ENCODE measurements at places on chromosomes 5 and 9.
A peak's percentile ranks its signal among the peaks of the same experiment; 100 is the strongest.

DNA sequence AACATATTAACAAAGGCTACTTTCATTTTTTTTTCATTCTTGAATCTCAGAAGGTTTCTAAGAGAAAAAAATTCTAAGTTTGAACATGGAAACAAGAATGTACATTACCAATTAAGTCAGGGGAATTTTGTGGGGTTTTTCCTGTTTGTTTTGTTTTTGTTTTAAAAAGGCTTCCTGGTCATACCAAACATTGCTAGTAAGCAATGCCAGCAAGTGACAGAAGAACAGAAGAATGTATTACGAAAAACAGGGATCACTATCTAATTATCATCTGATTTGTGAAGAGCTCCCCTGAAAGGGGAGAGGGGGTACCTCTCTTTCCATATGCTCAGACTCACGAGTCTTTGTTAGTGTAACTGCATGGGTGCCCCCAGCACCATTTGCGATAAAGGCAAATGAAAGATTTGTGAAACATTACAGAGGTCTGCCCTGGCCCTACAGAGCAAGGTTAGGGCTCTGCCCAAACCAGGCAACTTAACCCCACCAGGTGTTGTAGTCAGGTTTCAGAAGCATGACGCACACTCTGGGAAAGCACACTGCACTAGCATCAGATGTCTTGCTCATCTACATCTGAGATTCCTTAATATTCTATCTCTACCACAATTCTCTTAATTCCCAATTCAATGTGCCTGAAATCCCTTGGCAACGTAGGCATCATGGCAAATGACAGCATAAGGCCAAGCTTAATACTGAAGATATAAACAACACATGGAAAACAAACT, 268.2 kb downstream of the MLLT3 start:
- DNase-seq, result no peak

DNA sequence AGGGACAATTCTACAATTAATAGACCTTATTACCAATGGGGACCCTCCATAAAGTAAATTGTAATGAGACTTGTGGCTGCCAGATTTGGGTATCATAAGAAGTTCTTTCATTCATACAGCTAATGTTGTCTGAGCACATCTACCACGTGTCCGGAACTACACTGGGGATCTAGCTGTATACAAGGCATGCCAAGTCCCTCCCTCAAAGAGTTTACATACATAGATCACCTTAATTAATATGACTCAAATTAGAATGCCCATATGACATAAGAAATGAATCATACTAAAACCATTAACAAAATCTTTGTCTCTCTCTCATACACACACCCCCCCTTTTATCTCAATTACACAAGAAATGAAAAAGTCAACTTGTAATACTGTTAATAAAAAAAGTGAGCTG, 18.0 kb upstream of the NR4A3 start:
- no peak for DNase-seq

- DNase-seq, result no peak
Observed at GRCh38 chr9:131709771-131710431, 30.0 kb downstream of the RAPGEF1 start.

GRCh38 chr5:82314964-82315758, 37.0 kb upstream of the RPS23 start:
- DNase-seq, result no peak

- DNase-seq, result no peak
Observed at GRCh38 chr5:134507452-134507851, 18.0 kb upstream of the JADE2 start.

GRCh38 chr5:67395790-67396418, 199.3 kb upstream of the CD180 start:
- DNase-seq, result no peak

GRCh38 chr5:82426464-82427154, 148.5 kb upstream of the RPS23 start:
- DNase-seq, result no peak

- no peak for DNase-seq
Observed at GRCh38 chr9:124392871-124393460, 22.3 kb downstream of the PSMB7 start.

- DNase-seq, result peak; percentile 30
Observed at GRCh38 chr9:93958121-93958818, 3.1 kb upstream of the BARX1 start.

DNA sequence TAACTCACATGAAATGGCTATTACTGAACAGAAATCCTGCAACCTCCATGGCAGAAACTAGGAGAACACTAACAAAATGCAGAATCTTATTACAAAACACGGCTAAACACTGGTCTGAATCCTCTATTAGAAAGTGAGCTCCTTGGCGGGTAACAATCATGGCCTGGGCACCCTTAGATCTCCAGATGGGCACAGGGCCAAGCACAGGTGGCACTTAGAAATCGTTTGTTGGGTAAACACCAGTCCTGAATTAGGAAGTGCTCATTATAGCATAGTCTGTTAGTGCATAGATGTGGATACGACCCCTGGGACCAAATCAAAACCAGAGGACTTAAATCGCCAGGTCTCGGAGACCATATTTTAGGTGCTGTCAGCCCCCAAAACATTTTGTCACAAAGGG, 14.4 kb downstream of the VDAC1 start:
- DNase-seq, result no peak

DNA sequence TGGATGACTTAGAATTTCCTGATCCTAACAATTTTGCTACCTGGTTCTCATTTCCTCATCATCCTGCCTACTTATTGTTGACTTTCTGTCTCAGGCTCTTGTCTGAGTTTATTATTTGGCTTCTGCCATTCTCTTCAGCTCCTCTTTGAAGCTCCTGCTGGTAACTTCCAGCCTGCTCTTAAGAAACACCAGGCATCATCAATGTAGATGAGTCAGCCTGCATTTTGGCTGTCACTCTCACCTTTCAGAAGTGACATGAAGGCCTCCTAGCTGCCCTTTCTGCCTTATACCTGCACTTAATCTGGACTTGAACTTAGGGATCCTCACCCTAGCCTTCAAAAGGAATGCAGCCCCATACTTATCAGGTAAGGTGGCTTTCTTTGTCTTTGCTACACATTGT, 551.8 kb upstream of the ZNF608 start:
- no peak for DNase-seq

GRCh38 chr9:4038182-4038723, 261.6 kb downstream of the GLIS3 start:
- DNase-seq, result no peak

GRCh38 chr9:35790385-35791296, 750 bp upstream of the NPR2 start:
- DNase-seq, result peak; percentile 48

DNA sequence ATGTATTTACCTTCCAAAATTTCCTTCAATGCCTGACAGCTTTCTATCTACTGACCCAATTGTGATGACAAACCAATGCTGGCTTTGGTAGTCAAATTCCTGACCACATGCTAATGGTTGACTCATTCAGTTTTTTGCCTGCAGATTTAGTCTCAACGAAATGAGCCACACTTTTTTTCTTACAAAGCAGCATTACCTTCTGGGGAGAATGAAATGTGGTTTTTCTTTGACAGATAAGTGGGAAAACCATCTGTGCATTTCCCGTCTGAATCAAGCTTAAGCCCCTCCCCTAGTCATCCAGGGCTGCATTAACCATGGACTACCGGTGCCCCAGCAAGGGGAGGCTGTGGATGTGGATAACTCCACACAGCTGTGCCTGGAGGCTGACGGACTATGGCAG, 99.6 kb upstream of the TAF11L2 start:
- no peak for DNase-seq

DNA sequence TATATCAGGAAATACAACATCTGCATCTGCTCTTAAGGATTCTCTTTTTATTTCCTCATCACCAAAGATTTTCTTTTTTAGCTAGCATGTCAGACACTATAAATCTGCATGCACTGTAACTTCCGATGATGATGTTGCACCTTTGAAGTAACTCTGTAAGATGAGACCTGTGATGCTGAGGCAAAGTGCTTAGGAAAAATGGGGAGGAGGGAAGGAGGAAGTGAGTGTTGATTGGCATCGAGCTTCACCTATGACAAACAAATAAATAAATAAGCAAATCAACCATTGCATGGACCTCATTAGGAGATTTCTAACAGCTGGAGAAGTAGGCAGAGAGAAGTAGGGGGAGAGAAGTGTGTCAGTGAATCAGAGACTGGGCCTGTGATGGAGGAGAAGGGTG, 52.6 kb downstream of the ENC1 start:
- DNase-seq, result no peak

GRCh38 chr9:86782831-86783230, 164.5 kb downstream of the GAS1 start:
- no peak for DNase-seq

GRCh38 chr9:72173080-72173479, 23.8 kb downstream of the GDA start:
- no peak for DNase-seq
